Neural crest cell (in vitro differentiated cells): ENCODE measurements at places on chromosomes 2 and 18.
A peak's percentile ranks its signal among the peaks of the same experiment; 100 is the strongest.

GRCh38 chr2:105732955-105733607 is 11.6 kb upstream of the NCK2 start:
- DNase-seq, result no peak

- no peak for DNase-seq
Observed at GRCh38 chr2:138275292-138275690, 226.3 kb upstream of the SPOPL start.

- peak; percentile 47 for DNase-seq
Observed at GRCh38 chr2:98731041-98731893, at the start of gene MGAT4A. TSS of gene MGAT4A (minus strand) at chr2:98731132. CDS start at chr2:98726332, 4,800 bp downstream.

GRCh38 chr2:29052807-29053206 is 21.5 kb downstream of the PCARE start:
- DNase-seq, result no peak

- no peak for DNase-seq
Observed at GRCh38 chr2:192414794-192415193, 220.1 kb upstream of the TMEFF2 start.

GRCh38 chr2:19238440-19239060 is 119.9 kb downstream of the OSR1 start:
- no peak for DNase-seq

DNA sequence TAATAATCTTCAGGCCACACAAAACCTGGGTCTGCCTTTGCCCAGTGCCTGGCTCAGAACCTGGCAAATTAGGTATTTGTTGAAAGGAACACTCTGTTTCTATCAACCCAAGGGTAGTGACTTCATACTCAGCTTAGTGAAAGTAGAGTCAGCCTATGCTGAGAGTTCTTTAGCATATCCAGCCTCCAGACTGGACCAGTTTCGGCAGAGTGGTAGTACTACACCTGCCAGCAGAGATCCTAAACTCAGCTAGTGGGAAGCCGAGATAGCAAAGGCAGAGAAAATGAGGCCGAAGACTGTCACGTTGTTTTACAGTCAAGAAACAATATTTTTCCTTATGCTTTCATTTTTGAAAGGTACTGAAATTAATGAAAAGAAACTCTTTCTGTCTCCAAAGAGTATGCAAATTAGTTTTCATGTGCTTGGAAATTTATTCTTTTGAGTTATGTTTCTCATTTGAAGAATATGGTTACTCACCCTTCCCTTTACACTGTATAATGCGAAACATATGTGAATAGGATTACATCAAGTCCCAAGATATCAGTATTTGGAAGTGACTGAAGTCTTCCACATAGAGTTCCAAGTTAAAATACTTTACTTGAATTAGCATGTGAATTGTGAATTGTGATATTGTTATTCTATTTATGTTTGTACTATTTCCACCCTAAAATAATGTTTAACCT is 52.2 kb upstream of the UGP2 start:
- no peak for DNase-seq

- no peak for DNase-seq
Observed at GRCh38 chr2:240300261-240300821, 135.1 kb upstream of the GPC1 start.

DNA sequence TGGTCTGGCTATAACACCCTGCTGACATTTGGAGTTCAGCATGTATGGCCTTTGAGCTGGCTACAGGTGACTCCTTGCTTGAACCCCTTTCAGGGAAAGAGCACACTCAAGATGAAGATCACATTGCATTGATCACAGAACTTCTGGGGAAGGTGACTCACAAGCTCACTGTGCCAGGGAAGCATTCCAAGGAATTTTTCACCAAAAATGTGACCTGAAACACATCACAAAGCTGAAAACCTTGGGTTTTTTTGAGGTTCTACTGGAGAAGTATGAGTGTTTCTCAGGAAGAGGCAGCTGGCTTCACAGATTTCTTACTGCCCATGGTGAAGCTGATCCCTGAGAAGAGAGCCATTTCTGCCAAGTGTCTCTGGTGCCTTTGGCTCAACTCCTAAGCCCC is 879.0 kb downstream of the CBLN2 start:
- no peak for DNase-seq

GRCh38 chr2:238784671-238785527 is 63.0 kb upstream of the TWIST2 start:
- DNase-seq, result peak; percentile 72

DNA sequence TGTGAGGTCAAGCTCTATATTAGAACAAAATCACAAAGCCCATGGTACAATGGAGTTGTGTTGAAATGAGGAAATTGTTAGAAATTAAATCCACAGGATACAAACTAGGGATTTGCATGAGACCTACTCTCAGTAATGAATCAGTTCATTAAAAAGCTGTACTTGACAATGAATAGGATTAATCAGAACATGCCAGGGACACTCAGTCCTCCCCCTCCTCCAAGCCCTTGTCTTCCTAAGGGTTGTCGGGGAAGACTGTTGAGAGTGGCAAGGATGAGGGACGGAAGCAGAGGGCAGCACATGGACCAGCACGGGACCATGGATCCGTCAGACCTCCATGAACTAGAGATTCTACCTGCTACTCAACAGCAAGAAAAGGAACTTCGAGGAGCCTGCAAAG is 39.8 kb downstream of the SPRED2 start:
- no peak for DNase-seq

GRCh38 chr2:445896-446295 is 158.0 kb upstream of the ALKAL2 start:
- no peak for DNase-seq

DNA sequence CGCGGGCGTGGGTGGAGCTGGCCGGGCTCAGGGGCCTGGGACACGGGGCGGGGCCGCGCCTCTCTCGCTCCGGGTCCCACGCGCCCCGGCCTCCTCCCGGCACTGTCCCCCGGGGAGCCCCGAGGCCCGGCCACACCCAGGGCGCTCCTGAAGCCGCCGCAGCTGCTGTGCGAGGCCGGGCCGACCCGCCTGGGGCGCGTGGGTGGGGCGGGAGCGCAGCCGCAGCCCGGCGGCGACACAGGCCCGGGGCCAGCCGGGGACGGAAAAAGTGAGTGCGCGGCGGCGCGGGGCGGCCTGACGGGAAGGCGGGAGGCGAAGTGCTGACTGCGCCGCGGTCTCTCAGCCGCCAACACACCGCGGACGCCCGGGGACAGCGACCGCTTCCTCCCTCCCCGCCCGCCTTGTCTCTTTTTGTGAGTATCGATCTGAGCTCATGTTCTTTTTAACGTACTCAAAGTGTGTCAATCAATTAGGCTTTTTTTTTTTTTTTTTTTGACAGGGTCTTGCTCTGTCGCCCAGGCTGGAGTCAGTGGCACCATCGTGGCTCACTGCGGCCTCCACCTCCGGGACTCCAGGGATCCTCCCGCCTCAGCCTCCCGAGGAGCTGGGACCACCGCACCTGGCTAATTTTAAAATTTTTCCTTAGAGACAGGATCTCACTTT is 14.5 kb downstream of the PDCD1 start:
- peak; percentile 50 for DNase-seq

DNA sequence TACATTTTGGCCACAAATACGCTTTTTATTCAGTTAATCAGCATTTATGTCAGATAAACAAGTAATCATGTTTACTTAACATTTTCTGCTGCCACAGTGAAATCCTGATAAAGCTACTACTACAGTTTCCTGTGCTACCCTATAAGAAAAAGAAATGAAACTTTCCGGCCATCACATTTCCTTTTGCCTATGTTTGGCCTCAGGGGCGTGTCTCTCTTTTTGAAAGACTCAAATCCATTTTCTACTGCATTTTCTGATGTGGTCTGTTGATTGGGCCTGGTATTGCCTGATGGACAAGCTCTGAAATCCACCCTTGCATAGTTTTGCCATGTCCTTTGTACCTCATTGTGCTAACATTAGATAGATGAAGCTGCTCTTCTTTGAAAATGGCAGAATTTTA is 152.6 kb downstream of the AGPS start:
- DNase-seq, result no peak

DNA sequence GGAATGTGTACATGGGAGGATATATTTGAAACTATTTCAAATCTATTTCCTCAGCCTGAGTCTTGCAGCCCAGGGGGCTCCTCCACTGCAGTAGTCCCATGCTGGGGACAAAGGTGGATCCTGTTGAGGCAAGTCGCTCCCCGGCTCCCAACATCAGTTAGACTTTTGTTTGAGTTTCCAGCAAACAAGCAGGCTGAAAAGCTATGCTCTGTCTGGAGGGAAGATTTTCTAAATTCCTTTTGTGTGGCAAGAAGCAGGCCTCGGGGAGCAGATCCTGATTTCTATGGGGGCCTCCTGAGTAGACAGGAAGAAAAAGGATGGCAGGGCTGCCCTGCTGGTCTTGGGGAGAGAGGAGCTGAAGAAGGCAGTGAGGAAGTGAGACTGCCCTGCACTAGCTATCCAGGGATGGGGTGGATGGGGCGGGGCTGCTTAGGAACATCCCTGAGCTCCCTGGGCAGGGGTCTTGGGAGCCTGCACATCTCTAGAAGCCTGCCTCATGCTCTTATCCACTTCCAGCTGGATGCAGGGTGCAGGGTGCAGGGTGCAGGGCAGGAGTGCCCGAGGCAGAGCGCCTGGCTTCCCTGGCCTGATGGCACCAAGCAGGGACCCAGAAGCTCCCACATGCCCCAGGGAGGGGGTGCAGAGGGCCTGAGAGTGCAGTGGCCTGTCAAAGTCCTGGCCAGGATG is 6.0 kb upstream of the CIB4 start:
- DNase-seq, result no peak

DNA sequence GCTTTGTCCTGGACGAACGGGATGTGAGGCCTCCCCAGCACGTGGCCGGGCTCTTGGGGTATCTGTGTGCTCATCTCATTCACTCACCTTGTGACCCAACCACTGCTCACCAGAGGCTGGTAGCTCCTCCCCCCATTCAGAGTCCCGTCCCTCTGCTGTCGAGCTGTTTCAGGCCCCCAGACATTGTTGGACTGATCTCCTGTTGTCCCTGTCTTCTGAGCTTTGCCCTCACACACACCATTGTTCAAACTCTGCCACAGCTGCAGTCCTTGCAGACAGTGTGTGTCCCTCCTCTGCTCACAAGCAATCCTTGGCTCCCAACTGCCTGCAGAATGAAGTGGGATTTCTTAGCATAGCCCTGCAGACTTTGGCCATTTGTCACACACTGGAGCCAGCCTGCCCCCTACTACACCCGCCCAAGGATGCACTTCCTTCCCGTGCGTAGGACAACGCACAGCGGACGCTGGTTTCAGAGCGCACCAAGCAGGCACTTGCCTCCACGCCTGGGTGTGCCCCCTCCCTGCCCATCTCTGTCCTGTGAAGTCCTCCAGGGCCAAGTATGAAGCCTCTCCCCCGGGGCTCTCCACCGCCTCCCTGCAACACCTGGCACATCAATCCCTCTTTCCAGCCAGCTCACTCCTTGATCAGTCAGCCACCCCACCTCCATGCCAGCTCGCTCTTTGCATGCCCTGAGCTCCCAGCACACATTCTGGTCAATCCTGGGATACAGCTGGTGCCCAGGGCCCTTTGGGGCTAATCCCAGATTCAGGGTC is 16.5 kb upstream of the PRLH start:
- DNase-seq, result no peak

GRCh38 chr2:64348386-64349130 is 105.4 kb upstream of the LGALSL start:
- no peak for DNase-seq

DNA sequence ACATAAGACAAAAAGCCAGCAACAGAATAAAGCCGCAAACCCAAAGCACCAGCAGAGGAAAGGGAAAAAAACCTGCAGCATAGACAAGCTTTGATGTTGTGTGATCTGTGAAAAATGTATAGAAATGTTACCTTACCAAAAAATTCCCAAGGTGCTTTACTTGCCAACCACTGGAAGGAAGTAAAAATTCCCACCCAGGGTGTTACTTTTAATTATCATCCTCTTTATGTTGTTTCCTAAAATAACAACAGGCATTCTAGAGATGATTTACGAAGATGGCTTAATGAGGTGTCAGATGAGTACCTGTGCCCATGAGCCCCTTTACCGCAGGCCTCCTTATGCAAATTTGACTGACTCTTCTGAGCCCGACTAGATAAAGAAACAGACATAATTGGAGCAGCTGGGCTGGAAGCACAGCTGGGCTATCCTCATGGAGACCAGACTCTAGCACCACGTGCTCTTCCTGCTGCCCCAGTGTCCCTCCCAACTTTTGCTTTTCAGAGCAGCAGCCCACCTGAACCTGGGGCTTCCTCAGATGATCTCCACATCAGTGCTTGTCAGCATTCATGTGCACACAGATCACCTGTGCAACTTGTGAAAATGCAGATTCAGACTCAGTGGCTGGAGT is 41.5 kb downstream of the SRSF7 start:
- no peak for DNase-seq

DNA sequence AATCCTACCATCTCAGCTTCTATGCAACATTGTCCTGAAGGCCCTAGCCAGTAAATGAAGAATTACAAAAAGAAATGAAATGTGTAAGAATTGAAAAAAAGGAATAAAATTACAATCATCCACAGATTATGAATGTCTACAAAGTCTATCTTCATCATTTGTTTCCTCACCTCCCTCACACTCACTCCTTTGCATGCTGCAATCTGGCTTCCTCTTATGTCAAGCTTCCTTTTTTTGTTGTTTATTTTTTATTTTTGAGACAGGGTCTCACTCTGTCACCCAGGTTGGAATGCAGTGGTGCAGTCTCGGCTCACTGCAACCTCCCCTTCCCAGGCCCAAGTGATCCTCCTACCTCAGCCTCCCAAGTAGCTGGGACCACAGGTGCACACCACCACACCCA is 129.0 kb downstream of the CABYR start:
- DNase-seq, result no peak

GRCh38 chr2:10365412-10365811 is 62.7 kb downstream of the HPCAL1 start:
- DNase-seq, result no peak

GRCh38 chr18:48815581-48816324 is 135.0 kb downstream of the SMAD7 start:
- no peak for DNase-seq

DNA sequence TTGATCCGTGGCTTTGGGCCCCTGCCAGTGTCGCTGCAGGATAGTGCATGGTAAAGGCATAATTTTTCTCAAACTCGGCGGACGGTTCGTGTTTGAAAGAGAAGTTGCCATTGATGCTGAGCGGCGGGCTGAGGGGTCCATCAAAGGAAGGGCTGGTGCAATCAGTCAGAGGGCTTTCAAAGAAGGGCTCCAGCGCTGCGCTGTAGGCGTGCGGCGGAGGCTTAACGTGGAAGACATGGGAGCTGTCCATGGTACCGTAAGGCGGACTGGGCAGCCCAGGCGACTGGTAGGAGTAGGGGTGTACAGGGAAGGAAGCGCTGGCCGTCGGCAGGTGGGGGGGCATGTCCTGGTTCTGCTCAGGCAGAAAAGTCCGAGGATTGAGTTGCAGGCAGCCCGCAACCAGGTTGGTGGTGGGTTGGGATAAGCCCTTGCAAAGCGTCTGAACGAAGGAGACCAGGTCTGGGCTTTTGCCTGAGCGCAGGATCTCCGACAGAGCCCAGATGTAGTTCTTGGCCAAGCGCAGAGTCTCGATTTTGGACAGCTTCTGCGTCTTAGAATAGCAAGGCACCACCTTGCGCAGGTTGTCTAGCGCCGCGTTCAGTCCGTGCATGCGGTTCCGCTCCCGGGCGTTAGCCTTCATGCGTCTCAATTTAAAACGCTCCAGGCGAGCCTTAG is 2.3 kb downstream of the NEUROD1 start:
- DNase-seq, result peak; percentile 89
